ENCODE measurements at places on chromosomes 12 and 14.
A peak's percentile ranks its signal among the peaks of the same experiment; 100 is the strongest.

DNA sequence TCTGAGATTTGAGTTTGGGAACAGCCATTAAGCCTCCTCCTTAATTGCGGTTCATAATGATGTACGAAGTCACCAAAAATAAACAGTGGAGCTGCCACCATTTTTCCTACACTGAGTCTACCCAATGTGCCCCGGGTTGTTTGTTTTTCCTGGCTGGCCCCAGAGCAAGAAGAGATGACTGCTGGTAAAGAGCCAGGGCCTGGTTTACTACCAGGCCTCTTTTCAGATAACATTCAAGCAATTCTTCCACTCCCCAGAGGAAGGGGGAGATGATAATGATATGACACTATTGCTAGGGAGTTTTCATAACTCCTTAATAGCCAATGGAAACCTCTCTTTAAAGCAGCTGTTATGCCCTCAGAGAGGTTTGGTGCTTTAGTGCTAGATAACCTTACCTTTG, 42.3 kb downstream of the BRAP start:
- no peak for DNase-seq

DNA sequence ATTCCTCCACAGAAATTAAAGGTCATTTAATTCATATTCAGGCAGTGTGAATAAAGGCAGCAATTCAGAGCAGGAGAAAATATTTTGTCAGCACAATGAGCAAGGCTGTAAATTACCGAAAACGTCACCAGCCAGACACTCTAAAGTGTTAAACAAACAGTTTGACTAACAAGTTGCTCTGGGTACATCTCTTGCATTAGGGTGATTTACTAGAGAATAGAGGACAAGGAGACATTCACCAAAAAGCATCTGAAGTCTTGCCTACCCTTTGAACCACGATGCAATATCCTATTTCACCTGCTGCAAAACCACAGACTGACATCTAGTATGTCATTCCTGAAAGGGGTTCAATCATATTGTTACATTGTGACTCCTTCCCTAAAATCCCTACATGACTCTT, 27.1 kb upstream of the GPHB5 start:
- no peak for DNase-seq

DNA sequence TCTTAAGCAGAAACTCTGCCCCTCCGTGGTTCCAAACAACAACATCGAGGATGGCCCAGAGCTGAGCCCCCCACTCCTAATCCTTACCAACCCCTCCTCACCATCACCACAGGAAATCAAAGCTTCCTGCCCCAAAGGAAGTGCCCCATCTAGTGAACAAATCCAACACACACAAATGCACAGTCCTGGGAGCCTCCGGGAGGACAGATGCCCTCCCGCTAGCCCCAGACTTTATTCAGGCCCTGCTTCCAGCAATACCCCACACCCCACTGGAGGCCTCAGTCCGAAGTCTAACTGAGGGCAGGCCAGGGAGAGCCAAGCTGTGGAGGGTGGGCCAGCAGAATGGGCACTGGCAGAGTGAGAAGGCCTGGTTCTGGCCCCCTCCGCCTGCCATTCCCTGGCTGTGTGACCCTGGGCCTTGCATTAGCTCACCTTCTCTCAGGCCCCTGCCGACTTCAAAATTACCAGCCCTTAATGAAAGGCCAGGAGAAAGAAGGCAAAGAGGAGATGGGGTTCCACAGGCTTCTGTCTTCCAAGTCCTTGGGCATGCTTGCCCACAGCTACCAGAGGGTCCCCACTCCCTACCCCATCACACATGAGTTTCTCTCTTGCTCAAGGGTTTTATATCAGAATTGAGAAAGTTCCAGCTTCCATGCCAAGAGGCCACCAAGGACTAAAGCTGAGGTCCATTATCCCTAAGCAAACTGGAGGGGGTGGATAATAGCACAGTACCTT, 2.3 kb downstream of the HDAC7 start:
- no peak for DNase-seq

- no peak for DNase-seq
Observed at GRCh38 chr12:25701290-25701689, 148.2 kb upstream of the LMNTD1 start.

DNA sequence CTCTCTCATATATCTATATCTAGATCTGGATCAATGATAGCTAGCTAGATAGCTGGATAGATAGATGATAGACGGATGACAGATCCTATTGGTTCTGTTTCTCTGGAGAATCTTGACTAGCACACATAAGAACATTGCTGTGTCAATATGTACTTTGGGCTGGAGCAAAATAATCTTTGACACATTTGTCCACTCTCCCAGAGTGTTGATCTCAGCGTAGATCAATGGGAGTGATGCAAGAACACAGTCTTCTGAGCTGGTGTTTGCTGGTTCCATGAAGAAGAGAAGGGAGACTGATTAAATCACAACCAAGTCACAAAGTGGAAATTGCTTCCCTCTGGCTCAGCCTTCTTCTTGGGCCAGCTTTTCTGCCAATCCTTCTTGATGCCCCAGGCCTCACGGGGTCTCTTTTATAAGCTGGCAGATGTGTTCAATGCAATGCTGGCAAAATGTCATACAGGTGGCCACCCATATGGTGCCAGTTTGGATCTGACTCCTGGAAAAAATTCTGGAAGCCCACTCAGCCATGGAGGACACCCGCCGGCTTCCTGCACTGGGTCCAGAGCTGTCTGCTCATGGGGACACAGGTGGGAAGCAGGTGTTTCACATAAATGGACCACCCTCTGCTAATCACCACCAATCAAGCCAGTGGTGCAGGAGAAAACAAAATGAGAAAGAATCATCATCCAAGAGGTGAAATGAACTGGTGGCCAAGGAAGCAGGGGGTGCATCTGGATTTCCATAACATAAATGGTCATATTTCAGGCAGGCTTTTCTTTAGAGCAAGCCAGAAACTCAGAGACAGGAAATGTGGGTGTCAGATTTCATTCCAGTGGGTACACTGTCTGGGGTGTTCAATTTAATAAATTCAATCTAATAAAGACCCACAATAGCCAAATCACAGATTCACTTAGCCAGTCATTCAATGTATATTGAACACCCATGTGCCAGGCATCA, 310.3 kb downstream of the DPF3 start:
- DNase-seq: no peak

DNA sequence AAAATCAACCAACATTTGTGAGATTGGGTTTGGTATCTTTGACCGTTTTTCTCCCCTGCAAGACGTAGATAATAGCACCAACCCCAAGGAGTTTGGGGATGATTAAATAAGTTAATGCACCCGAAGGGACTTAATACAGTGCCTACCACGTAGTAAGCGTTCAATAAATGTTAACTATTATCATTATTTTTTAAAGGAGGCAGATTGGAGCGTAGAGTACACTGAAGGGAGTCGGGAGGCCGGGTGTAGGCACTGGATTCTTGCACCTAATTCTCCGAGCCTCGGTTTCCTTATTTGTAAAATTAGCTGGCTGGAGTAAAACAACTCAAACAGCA, 367 bp upstream of the FRS2 start:
- no peak for DNase-seq

GRCh38 chr14:95446470-95446869, 70.0 kb downstream of the SYNE3 start:
- no peak for DNase-seq

- DNase-seq: peak; percentile 21
Observed at GRCh38 chr14:51236314-51236713, 3.7 kb upstream of the TMX1 start.

DNA sequence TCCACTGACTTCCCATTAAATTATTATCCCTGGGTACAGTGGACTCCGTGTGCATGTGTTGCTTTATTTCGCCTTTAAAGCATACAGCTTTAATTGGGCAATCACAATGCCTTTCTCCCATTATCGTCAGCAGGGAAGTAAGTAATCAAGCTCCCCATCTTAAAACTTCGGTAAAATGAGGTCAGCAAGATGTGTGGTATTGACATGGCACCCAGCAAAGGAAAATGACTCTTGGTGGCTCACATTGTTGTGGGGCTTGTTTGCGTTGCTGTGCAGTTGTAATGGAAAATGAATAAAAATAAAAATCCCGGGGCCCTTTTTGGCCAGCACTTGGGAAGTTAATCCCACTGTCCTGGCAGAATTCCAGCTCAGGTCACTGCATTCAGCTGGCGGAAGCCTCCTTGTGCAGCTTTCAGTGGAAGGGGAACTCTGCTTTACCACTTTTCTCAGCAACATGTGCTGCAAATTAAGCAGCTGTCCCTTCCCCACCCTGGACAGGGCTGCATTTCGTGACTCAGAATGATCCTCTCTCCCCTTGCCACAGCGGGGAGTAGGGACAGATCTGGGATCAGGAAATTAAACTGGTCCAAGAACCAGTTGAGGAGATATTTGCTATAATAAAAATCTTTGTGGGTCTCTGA, 13.9 kb upstream of the ATP2A2 start:
- peak; percentile 75 for DNase-seq

DNA sequence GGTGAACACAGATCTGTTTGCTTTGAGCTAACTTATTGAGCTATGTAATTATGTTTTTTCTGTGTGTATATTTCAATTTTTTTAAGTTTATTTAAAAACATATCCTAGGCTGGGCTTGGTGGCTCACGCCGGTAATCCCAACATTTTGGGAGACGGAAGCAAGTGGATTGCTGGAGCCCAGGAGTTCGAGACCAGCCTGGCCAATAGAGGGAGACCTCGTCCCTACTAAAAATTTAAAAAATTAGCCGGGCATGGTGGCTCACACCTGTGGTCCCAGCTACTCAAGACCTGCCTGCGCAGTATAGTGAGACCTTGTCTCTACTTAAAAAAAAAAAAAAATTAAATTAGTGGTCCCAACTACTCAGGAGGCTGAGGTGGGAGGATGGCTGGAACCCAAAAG, 16.2 kb upstream of the RNASE1 start:
- DNase-seq: no peak

GRCh38 chr14:75059642-75060041, 4.2 kb downstream of the ACYP1 start:
- no peak for DNase-seq

GRCh38 chr12:6423267-6424007, 21.3 kb upstream of the CD27 start:
- peak; percentile 89 for DNase-seq

DNA sequence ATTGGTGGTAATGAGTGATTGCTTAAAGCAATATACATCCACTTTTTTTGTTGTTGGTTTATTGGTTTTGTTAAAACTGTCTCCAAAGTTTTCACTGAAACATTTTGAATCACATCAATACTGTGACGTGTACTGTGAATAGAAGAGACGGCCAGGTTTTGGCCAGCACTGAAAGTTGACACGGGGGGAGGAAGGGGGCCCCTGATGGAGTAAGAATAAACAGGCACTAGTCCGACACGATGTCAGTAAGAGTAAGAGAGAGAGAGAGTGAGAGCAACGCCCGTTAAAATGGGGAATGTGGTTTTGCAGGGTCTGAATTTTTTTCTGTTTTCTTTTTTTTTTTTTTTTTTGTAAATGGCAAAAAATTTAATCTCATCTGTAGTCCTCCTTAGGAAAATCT, 14.7 kb downstream of the PEBP1 start:
- no peak for DNase-seq

- DNase-seq: no peak
Observed at GRCh38 chr12:127310548-127310947, 956.4 kb upstream of the TMEM132C start.

DNA sequence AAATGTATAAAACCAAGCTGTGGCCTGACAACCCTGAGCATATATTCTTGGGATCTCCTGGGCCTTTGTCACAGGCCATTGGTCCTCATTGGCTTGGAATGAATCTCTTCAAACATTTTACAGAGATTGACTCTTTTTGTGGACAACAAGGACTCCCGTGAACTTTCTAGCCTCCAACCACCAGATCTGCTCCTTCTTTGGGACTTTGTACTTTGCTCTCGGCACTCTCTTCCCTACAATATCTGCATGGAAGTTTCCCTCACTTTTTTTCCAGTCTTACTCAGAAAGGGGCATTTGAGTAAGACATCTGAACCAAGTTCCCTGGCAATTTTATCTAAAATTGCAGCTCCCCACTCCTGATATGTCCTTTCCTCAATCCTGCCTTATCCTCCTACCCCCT, 158.8 kb downstream of the PHLDA1 start:
- DNase-seq: no peak

- no peak for DNase-seq
Observed at GRCh38 chr12:65200007-65200665, 30.8 kb downstream of the LEMD3 start.

DNA sequence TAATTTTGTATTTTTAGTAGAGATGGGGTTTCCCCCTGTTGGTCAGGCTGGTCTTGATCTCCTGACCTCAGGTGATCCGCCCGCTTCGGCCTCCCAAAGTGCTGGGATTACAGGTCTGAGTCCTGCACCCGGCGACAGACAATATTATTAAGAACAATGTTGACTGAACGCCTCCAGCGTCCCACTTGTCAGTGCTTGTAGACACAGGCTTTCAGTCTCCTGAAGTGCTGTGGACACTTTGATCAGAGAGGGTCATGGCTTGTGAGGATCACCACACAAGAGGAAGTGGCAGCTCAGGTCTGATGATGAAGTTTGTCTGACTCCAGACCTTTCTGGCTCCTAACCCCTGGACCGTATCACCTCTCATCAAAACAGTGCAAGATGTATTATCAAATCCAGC, 114.6 kb downstream of the CHST11 start:
- no peak for DNase-seq

- no peak for DNase-seq
Observed at GRCh38 chr12:46374310-46374709, 1.7 kb upstream of the SLC38A2 start.

- DNase-seq: no peak
Observed at GRCh38 chr14:32102152-32102787, 25.2 kb downstream of the ARHGAP5 start.

- no peak for DNase-seq
Observed at GRCh38 chr14:103332143-103332919, 1.7 kb upstream of the EIF5 start.

DNA sequence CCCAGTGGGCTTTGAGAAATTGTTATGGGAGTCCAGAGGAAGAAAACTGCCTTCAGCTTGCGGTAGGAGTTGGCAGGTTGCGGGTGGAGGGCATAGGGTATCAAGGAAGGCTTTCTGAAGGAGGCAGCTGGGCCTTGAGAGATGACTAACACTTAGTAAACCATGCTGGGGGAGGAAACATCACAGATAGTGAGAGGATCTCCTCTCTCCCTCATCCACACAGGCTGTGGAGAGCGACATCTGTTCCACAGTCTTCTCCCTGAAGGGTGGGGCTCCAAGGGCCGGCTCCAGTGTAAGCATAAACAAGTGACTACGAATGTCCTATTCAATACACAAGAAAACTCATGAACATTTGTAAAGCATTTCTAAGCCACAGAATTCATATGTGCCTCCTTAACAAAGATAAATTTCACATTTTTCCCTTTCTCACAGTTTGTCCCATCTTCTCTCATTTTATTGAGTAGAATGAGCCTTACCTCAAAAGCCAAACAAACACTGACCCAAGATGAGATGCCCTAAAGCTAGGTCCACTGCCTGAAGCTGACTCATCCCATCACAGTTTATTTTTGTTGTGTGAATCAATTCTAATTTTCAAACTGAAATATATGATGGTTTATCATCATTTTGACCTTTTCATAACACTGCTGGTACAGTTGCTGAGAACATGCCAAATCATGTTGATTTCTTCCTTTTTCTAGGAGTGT, 227.9 kb downstream of the SLC25A21 start:
- DNase-seq: no peak

- no peak for DNase-seq
Observed at GRCh38 chr12:56955631-56956256, 1.7 kb downstream of the RDH16 start.

GRCh38 chr14:77322250-77322902, 1.5 kb downstream of the GSTZ1 start:
- DNase-seq: no peak

- DNase-seq: peak; percentile 51
Observed at GRCh38 chr12:46071769-46072624, 81.6 kb upstream of the SCAF11 start.

Data from fibroblast of the conjunctiva (primary cell).